Endothelial cell of umbilical vein (primary cell): ENCODE measurements at places on chromosomes 7 and 10. TPM values are rescaled to one million over a fixed set of nuclear protein-coding genes. Genes with fewer than 3 reads are reported as not detected.

DNA sequence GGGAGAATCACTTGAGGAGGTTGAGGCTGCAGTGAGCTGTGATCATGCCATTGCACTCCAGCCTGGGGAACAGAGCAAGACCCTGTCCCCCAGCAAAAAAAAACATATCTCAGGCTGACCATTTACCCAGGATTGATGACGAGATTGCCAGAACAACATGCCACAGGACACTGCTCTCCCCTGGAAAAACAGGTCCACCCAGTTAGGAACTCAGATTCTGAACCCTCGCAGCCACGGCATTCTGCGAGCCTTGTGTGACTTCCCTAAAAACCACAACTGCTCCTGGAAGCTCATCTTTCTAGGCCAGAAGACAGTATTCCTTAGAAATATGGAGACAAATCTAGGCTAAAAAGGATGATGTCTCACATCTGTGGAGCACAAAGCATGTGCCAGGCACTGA lies 42.1 kb upstream of the SH2B2 start:
- DNase-seq, result no peak

- DNase-seq, result no peak
Observed at GRCh38 chr10:86899132-86899531, 58.3 kb downstream of the MMRN2 start.

DNA sequence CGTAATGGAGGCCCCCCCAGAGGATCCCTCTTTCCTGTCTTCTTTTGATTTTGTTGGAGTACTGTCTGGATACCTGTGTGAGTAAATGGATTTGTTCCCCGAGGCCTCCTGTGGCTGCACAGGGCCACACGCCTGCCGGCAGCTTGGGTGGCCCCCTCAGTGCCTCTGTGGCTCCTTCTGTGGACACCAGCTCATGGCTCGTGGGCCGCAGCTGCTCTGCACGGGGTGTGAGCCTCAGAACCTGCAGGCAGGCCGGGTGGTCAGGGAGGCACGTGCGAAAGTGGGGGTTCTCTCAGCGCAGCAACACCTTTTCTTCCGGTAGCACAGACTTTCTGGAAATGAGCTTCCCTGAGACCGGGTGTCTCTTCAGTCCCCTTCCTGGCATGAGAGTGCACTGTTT lies 70.3 kb downstream of the WDR37 start:
- DNase-seq, result no peak

DNA sequence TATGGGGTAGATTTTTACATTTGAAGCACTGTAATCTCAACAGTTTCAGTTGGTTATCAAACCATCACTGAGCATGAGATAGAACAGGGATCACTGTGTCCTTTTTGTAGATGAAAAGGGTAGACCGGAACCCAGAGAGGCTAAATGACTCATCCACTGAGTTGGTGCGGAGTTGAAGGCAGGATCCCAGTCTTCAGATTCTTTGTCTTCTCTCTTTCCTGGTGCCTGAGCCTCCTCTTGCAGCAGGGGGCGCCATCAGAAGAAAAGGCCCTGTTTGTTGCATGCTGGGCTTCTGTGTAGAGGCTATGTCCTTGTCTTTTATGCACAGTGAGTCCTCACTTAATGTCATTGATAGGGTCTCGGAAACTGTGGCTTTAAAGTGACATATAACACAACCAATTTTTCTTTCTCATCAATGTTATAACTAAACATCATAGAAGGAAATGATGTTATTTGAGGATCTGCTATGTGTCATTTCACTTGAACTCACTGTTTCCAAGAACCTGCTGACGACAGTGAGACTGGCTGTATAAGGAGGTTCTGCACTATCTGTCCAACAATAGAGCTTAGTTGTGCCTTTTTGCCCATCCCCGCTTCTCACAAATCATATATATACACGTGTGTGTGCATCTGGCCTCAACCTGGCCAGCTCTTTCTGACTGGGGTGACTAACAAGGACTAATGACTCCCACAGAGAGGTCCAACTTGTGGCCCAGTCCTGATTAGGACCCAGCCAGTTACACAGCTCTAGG lies 14.3 kb downstream of the ZNF282 start:
- peak; percentile 59 for DNase-seq

The NUPR2 gene
- total RNA-seq, result not detected in 2 replicates

The ANKRD1 gene
- total RNA-seq, result 591 and 664 TPM in 2 replicates
